ENCODE measurements at places on chromosomes 1 and 21.

GRCh38 chr1:114986286-114986685 is 43.3 kb upstream of the TSHB start:
- no peak for DNase-seq

DNA sequence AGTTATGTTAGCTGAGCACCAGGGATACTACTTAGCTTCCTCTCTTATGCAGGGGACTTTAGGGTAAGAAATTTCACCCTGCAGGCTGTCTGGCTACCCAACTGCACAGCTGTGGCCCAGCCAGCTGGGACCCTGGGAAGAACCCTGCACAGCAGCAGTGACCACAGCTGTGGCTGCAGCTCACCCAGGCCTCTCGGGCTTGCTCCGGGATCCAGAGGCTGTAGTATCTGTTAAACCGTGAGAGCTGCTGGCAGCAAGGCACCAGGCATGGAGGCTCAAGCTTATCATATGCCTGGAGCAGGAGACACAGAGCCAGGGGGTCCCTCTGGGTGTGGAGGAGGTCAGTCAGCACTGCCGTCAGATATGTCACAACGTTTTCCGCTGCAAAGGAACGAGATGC is 40.3 kb downstream of the URB1 start:
- no peak for DNase-seq

DNA sequence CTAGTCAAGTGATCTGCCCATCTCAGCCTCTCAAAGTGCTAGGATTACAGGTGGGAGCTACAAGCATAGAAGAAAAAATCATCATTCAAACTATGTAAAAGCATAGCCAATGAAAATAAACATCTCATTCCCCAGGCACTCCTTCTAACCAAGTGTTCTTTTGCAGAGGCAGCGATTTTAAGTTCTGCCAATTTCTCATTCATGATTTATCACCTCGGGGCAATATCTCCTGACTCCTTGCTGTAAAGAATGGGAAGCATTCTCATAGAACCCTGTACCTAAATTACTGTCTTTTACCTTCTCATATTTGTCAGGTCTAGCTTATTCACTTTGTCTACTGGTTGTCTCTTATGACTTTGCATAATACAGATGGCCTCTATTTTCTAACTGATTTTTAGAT is 32.5 kb upstream of the IVNS1ABP start:
- DNase-seq, result no peak

DNA sequence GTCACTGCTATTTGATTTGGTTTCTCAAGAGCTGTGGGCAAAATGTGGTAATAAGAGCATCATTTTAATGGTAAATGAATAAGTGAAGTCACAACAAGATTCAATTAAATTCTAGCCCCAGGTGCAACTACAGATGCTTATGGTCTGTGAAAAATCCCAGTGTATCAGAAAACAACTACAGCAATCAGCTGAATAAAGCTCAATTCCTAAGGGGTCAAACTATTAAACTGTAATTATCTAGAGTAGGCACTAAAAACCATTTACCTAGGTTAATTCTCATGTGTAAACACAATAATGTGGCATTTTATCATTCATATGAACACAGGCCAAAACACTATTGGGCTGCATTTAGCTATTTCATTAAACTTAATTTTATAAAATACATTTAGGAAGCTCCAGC is 9.6 kb downstream of the TARBP1 start:
- DNase-seq, result no peak

- no peak for DNase-seq
These were observed 65.5 kb upstream of the WNT4 start for GRCh38 chr1:22208268-22208972.

GRCh38 chr1:216923601-216924000 is 200.4 kb upstream of the ESRRG start:
- no peak for DNase-seq

DNA sequence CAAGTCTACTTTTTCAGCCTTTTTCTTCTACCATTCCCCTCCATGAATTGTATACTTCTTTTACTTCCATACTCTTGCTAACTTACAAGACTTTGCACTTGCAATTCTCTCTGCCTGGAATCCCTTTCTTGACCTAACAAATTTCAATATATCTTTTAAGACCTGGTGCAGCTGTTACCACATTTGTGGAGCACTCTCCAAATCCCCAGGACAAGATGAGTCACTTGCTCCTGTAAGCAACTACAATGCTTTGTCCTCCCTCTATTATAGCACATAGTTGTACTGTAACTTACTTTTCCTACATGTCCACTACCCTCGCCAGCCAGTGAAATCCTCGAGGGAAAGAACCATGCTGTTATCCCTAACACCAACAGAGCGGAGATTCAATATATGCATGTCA is 43.1 kb downstream of the WARS2 start:
- DNase-seq, result no peak

GRCh38 chr21:45139473-45139872 is 65.1 kb downstream of the ADARB1 start:
- no peak for DNase-seq

- DNase-seq, result peak; percentile 37
These were observed 46.6 kb downstream of the PACC1 start for GRCh38 chr1:212368073-212368484.

DNA sequence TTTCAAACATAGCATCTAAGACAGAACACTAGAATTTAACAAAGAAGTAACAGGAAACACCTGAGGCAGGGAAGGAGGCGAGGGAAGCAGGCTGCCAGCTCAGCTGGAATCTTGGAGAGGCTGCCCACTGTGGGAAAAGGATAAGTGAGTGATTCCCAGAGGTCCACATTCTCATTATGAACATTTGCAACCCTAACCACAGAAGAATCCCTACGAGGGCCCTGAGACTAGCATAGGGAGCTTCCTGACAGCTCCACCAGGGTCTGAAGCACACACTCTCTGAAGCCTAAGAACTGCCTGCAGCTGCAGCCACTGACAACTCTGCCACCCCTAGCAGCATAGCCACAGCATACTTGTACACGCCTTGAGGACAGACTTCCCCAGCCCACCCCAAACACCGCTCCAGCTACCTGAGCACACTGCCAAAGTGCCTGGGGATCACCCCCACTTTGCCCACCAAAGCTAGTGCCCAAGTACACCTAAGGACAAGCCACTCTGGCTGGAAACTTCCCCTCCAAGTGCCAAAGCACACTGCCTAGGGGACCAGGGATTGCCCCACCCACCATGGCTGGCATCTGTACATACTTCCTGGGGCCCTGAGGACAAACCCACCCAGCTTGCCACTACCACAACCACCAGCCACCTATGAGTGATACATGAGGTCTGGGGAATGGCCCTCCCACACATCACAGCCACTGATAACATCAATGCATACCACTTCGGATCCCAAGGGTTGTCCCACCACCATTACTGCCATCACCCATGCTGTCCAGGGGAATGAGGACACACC is 76.6 kb upstream of the GUCA2A start:
- no peak for DNase-seq

GRCh38 chr1:19319196-19319595 is 7.1 kb downstream of the SLC66A1 start:
- DNase-seq, result no peak

DNA sequence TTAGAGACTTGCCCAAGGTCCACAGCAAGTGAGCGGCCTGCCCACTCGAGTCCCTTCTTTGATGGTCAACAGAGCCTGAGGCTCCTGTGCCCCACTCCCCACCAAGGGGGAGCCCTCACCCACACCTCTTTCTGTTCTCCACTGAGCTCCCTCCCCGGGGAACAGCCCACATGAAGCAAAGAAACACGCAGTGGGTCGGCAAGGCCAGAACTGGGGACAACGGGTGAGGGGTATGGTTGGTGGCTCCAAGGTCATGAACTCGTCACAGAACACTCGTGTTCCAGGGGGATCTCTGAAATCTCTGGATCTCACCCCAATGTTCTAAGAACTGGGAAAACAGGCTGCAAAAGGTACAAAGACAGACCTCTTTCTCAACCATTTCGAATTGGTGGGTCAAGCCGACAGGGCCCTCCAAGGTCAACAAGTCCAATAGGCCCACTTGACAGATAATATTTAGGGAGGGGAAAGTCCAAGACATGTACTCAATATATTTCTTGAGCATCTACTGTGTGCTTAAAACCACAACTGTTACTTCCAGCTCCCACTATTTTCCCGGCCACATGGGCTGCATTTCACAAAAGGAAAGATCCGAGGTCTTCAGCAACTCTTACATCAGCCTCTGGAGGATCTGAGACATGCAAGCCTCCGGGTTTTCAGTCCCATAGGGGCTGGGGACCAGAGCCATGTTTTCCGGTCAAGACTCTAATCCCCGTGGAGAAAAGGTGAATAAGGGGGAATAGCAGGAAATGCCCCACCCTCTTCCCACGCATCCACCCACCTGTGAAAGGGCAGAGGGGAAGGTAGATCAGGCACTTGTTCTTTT is 1.1 kb upstream of the RAP1GAP start:
- no peak for DNase-seq

DNA sequence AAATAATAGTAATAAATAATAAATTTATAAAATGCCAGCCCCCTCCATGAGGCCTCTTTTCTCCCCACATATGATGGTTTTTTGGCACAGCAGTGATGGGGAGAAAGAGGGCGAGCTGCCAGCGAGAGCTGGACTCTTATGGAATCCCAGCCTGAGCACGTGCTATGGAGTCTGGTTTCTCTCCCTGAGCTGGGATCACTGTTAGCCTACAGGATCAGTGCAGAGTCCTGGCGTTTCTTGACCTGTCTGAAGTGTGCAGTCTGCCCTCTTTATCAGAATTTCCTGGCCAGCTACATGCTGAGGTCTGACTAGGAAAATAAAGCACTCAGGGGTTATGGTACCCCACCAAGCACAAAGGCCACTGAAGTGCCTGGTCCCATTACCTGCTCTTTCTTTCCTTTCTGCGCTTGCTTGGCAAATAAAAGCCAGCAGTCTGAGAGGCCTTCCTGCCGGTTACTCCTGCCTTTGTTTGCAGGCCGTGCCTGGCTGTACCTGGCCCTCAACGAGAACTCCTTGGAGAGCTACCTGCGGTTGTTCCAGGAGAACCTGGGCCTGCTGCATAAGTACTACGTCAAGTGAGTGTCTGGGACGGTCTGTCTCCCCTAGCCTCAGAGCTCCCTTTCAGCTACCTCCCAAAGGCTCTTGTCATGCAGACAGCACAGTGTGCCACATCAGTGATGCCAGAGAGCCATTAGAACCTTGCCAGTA is 18.5 kb upstream of the SLC25A34 start:
- DNase-seq, result no peak

- no peak for DNase-seq
These were observed 34.1 kb downstream of the COL11A1 start for GRCh38 chr1:103074224-103074623.

DNA sequence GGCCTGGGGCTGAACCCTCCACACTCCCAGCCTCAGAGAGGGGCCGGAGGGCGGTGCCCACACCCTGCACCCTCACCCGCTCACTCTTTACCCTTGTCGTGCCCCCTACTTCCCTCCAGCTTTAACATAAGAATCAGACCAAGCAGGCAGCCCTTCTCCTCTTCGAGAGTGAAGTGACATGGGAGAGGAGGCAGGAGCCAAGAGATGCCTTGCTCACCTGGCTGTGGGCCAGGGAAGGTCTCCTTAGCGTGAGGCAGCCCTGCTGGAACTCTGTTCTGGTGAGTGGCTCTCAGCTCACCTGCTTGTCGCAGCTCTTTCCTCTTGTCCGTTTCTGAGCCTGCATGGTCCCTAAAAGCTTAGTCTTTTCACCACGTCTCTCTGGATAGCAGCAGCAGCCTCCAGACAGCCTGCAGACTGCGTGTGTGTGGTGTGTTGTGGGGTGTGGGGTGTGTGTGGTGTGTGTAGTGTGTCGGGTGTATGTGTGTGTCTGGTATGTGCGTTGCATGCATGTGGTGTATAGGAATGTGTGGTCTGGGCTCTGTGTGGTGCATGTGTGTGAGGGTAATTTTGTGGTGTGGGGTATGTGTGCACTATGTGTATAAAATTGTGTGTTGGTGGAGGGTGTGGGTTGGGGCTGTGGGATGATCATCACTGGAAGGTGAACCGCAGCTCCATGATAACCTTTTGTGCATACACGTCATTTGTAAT is 86.7 kb downstream of the CCDC185 start:
- DNase-seq, result no peak

DNA sequence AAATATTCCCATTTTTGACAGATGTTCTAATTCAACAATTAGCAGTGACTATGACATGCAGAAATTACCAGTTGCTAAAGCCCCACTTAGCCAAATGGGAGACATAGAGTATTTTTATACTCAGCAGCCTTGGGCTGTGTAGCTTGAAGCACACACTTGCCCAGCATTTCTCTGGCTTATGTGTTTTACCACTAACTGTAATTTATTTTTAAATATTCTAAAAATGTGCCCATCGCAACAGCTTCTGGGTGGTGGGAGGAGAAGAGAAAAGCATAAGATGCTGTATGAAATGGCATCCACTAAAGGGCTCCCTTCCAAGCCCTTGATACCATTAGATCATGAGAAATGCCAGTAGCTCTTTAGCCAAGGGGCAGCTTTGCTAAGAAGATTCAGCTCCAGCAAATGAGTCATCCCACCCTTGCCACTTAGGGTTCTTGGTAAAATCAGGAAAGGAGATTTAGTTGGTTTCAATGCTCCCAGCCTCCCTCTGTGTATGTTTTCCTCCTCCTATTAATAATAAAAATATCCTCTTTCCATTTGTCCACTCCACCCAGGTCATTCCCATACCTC is 462.7 kb upstream of the DEPDC1 start:
- no peak for DNase-seq

- DNase-seq, result no peak
These were observed 16.8 kb upstream of the ETV3 start for GRCh38 chr1:157154940-157155514.

DNA sequence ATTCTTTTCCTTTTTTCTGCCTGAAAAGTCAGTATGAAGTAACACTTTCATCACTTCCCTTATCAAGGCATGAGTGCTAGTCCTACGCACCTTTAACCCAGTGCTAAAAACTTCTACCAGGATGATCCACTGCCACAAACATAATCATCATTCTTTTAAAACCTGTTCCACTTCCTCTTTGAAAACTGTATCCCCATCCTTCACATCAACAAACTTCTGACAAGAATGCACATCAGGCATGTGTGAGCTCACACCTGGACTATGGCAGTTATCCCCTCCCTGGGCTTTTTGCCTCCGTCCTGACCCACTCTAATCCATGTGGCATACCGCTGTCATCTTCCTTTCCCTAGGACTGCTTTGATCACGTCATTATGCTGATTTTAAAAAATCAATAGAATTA is 70.2 kb downstream of the ESRRG start:
- no peak for DNase-seq

DNA sequence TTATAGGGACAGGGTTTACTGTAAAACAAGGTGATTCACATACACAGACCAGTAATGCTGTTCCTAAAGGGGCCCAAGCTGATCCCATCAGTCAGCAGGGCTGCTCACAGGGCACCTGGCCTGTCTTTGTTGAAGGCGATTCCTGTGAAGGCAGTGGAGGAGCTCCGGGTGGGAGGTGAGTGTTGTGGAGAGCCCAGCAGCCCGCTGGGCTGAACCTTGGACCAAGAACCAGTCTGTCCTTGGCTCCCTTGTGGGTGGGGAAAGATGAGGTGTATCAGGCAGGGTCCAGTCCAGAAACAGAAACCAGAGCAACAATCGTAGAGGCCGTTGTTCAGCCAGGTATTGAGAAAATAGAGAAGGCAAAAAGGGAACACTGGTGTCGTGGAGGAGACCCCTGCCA is 12.5 kb downstream of the PDXK start:
- DNase-seq, result no peak

DNA sequence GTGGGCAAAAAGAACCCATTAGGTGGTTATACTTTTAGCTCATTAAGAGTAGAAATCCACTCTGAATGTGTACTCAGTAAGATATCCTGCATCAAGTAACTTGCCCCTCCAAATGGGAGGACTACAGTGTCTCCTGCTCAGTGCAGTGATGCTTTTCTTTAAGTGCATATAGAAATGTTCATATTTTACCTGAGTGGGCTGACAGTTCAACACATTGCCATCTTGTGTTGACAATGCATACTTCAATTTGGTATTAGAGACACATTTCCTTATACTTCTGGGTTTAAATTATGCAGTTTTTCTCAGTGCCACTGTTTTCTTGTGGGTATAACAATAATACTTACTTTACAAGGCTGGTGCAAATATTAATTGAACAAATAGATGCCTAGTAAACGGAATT is 318.6 kb upstream of the TMPRSS15 start:
- no peak for DNase-seq
